Activated CD8-positive, alpha-beta memory T cell treated with anti-CD3 and anti-CD28 coated beads for 4 hours (primary cell): ENCODE measurements at places on chromosomes 5 and 9.

GRCh38 chr9:82763656-82764055 is 299.3 kb downstream of the RASEF start:
- DNase-seq = no peak

DNA sequence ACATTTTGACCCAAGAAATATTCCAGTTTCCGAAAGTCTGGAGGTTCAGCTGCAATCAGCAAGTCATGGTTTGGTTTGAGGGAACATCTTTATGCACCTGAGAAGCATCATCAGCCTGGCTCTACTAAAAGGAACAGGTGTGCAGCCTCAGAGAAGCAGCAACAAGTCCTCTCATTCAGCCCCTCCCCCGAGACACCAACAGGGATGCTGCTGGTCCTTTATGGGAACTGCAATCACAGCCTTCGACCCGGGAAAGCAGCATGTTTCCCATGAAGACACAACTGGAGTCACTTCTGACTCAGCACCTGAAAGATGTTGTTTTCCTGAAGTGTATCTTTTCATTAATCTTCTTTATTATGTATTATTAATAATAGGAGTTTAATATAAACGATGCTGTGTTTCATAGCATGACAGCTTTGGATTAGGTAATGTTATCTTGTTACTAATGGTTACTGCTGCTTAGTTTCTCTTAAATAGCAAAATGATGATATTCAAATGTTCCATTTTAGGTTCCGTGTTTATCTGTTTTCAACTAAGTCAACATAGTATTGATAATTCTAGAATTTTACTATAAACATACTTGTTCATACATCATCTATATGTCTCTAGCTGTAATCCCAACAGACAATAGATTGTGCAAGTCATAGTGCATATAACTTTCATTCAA is 15.6 kb upstream of the NREP start:
- DNase-seq = no peak

- DNase-seq = no peak
These were observed 131.0 kb upstream of the ITGA1 start for GRCh38 chr5:52656569-52657246.

GRCh38 chr9:34547960-34548611 is 25.3 kb upstream of the ENHO start:
- DNase-seq = no peak

DNA sequence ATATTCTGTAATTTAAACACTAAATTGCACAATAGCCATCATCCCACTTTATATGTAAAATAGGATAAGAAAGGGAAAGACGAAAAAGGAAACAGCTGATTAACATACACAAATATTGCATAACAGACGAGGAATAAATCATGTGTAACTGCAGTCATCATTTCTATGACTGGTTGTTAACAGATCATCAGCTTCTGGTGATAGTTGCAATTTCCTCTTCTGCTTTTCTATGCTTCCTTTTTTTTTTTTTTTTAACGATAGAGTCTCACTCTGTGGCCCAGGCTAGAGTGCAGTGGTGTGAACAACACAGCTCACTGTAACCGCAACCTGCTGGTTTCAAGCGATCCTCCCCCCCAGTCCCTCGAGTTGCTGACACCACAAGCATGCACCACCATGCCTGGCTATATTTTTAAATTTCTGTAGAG is 22.5 kb upstream of the JAKMIP2 start:
- DNase-seq = peak; percentile 15

DNA sequence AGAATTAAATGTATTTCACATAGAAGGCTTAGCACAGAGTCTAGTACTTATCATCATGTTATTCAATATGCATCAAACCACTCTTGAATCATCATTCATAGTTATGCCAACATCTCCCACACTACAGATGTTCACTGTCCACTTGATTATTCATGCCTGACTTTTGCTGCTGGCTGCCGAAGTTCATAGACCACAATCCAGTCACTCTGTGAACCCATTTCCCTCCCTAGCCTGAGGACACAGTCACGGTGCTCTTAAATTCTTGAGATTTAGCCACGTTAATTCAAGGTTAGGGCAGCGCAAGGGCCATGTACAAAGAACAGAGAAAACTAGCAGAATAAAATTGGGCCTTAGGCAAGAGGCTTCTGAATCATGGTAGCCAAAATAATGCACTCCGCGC is 32.4 kb downstream of the ABCA1 start:
- DNase-seq = no peak

- DNase-seq = no peak
These were observed 152.8 kb downstream of the PRELID2 start for GRCh38 chr5:145682197-145682899.

DNA sequence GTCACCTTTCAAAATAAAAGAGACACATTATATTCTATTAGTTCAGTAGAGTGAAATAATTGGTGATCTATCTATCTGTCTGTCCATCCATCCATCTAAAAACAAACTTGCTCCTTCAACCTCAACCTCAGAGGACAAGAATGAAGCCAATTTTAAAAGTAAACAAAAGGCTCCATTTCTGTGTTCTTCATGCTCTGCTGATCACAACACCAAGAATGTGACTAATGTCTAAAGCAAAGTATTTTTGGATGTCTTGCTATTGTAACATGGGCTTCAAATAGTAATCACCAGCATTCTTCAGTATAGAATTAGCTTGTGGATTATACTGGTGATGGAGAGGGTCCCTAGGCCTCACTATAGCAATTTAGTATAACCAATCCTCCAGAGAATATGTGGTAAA is 1304.4 kb downstream of the MAT2B start:
- no peak for DNase-seq

DNA sequence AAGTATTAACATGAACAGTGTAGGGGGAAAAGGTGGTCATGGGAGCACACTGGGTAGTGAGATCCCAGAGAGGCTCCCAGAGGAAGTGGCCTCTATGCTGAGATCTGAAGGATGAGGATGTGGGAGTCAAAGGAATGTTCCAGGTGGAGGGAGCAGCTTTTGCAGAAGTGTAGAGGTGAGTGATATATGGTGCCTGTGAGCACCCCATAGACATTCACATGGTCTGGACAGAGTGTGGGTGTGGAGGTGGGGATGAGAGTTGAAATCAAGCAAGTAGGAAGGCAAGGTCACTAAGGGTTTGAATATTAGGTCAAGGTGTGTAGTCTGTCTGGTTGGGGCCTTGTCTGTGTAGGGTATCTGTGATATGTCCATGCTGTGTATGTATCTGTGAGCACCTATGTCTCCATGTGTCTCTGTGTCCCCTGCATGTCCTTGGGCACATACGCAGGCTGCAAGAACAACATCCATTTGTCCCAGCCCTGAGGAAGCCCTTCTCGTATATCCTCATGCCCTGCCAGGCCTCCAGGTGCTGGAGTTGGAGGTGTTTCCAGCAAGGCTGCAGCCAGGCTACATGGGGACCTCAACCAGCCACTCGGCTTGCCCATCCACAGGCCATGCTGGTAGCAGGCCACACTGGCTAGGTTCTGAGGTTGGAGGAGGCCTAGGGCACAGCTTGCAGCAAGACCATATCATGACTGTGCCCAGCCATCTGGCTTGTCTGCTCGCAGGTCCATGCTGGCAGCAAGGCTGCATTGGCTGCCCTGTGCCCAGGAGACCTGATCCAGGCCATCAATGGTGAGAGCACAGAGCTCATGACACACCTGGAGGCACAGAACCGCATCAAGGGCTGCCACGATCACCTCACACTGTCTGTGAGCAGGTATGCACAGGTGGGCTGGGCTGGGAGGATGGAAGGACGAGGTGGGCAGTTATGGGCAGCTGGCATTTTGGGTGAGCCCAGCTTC is 4.7 kb downstream of the PDLIM4 start:
- no peak for DNase-seq

- DNase-seq = no peak
These were observed 44.2 kb downstream of the TLE4 start for GRCh38 chr9:79616013-79616412.

DNA sequence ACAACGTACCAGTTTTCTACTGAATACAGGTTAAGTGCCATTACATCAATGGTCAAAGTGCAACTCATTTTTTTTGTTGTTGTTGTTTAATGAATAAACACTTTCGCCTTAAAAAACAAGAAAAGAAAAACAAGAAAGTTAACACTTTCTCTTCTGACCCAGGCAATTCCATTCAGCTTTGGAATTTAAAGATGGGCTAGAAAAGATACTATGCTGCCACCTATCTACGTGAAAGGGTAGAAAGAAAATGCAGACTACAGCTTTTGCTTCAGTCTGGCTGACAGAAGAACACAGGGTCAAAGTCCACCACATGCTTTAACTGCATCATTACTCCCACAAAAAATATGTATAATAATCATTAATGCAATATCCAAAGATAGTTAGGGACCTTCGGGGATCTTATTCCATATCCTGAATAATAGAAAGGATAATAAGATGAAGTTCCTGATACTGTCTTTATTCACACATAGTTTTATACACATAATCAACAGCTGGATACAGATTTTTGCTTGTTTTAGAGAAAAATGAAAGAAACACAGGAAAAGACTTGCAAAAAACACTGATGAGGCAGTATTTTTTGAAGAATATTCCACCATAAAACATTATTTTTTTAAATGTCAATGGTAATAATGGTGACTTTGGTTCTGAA is 40.4 kb downstream of the ZDHHC21 start:
- no peak for DNase-seq

- DNase-seq = no peak
These were observed 83.8 kb upstream of the NMUR2 start for GRCh38 chr5:152488869-152489268.

DNA sequence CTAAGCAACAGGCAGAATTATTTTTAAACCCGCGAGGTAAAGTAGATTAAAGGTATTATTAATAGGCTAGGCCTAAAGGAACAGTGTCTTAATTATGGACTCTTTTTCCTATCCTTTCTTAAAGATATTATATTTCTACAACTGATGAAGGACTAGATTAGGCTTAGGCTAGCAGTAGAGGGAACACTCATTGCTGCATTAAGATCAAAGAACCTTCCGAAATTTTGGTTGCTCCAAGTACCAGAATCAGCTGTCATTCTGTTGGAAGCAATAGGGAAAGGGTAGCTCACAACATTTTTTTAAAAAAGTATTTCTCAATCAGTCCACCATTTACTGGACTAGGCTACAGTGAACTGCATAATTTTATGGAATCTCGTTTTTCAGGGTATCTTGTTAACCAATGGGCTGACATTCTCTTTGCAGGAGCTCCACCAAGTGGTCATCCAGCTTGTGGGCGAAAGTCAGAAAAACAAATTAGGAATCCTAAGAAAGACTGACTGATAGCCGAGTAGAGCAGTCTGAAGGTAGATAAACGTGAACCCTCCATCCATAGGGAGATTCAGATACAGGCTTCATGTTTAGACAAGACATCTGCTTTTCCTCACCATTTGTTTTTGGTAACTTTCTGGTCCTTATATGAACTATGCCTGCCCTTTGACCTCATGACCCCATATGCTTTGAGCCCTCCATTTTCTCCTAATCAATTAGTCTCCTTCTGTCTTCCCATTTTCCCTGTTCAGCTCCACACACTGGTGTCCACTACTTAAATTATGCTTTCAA is 103.6 kb upstream of the CHD1 start:
- DNase-seq = no peak

- no peak for DNase-seq
These were observed 63.6 kb upstream of the UBAC1 start for GRCh38 chr9:136024696-136025316.

GRCh38 chr9:104604801-104605200 is 626 bp downstream of the OR13C2 start:
- no peak for DNase-seq

DNA sequence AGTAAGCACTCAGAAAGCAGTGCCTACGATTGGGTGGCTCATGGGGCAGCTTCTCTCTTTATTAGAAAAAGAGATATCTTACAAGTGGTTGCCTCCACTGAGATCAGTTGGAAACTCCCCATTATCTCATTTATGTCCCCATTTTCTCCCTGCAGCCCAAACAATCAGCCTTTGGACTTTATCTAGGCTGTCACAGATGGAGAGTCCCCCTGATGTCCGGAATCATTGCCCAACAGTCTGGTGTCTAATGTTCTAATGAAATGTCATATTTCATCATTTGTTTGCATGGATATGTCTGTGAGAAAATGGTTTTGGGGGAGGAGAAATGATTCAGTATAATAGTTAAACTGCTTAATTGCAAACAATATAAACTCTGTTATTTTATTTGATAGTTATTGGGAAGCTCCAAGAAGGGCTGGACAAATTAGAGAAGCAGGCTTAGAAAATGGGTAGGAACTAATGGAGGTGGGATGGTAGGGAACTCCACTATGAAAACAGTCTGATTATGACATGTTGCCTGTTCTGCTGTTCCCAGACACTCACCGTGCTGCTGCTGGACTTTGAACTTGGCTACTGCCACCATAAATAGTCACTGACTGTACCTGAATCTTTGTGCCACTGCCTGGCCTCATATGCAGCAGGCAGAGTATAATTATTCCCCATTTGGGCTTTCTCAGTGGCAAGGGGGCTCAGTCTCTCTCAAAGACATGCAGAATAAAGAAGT is 38.3 kb upstream of the SMAD5 start:
- no peak for DNase-seq

GRCh38 chr5:57779383-57780223 is 297.0 kb upstream of the ACTBL2 start:
- DNase-seq = no peak

DNA sequence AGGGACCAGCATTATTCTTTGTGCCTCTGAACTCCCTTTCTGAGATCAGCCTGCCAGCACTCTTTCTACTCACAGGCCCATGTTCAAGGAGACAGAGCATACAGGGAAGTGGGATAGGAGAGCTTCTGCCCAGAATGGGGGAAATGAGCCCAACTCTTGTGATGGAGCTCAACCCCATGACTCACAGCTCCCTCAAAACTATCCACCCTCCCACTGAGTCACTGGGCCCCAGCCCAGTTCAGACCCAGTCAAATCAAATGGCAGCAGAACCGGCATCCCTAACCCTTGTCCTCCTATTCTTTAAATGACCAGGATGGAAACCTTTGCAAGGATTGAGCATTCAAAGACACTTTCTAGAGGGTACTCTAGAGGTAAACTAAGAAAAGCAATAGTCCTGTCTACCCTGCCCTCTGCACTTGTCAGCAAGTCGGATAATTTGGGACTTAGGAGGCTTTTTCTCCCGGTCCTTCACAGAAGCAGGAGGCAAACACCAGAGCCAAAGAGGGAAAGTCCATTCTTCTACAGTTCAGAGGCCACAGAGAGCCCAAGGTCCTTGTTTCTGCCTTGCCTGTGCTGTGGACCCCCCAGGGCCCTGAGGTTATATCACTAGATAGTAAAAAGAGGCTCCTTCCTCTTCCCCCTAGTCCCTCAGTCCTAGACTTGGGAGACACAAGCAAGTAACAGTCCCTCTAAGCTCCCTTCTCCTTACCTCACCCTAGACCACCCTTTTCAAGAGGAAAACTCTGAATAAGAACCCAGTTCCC is 3.2 kb downstream of the ATOSB start:
- no peak for DNase-seq

GRCh38 chr5:58121391-58121790 is 338.5 kb downstream of the PLK2 start:
- DNase-seq = no peak
